Left lung (tissue), 14 donors: ENCODE measurements at places on chromosomes 5 and 9. TPM values are rescaled to one million over a fixed set of nuclear protein-coding genes. Genes with fewer than 3 reads are reported as not detected.

The TCOF1 gene
- polyA plus RNA-seq = 31.5 TPM

The SPARC gene
- polyA plus RNA-seq = 1,757 TPM

The AJM1 gene
- polyA plus RNA-seq = 0.68 TPM

The ZNF454 gene
- 11.0 TPM for polyA plus RNA-seq

The EMB gene
- 6.8 TPM for polyA plus RNA-seq

The TEX53 gene
- not detected for polyA plus RNA-seq

The OBP2B gene
- not detected for polyA plus RNA-seq
